ENCODE measurements at places on chromosomes 3 and 15. TPM values are rescaled to one million over a fixed set of nuclear protein-coding genes. Genes with fewer than 3 reads are reported as not detected.
A peak's percentile ranks its signal among the peaks of the same experiment; 100 is the strongest.

Gene TEX55
- not detected for total RNA-seq

DNA sequence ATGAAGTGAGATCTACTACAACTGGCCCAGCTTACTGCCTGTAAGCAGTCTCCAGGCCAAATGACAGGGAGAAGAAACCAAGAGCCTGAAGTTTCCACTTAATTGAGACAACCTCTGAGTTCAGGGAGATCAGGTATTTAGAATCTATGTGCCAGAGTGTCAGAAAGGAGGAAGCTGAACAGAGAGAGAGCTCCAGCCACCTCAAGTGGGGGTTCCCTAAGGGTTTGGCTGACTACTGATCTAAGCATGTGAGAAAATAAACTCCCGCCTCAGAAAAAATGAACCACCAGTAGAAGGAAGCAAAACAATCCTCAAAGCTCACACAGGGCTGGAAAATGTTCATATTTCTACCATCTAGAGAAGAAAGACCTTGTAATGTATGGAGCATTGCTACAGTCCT lies 25.0 kb downstream of the ADAM10 start:
- DNase-seq, result no peak
- peak overlapping the region; percentile 29 for H3K27ac ChIP-seq
- no peak overlapping the region for H3K4me3 ChIP-seq
- H3K27me3 ChIP-seq, result no peaks in the 10 kb centered on the region
- peaks cover 6% of the 10 kb centered on the region for H3K4me1 ChIP-seq

- no peak for DNase-seq
- no peaks in the 10 kb centered on the region for H3K27me3 ChIP-seq
- H3K4me1 ChIP-seq, result no peaks in the 10 kb centered on the region
- no peak overlapping the region for H3K27ac ChIP-seq
- H3K4me3 ChIP-seq, result no peak overlapping the region
These were observed 99.5 kb downstream of the FOXP1 start for GRCh38 chr3:71484047-71484446.

Gene MIX23
- not detected for total RNA-seq

DNA sequence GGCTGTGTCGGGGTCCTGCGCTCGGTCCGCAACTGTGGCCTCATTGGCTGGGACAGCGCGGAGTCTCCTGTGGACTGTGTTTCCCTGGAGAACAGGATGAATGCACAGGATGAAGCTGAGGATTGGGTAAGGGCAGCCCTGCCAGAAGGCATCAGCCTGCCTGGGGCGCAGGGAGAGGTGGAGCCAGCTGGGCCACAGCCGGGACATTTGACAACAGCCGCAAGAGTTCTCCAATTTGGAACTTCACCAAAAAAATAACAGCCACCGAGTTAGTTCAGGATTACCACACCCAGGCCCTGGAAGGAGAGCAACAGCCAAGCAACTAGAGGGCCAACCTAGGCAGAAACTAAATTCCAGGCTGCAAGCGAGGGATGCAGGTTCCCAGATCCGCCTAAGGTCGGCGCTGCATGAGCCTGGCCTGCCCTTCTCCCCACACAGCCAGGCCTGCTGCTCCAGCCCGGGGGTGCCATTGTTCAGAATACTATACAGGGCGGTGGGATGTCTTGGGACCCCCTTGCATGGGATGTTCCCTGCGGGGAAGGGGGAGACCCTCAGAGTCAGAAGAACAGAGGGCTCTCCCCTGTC lies 229.3 kb downstream of the OCA2 start:
- H3K27ac ChIP-seq, result no peak overlapping the region
- H3K36me3 ChIP-seq, result no peaks in the 10 kb centered on the region
- no peak overlapping the region for H3K4me3 ChIP-seq
- no peaks in the 10 kb centered on the region for H3K27me3 ChIP-seq

DNA sequence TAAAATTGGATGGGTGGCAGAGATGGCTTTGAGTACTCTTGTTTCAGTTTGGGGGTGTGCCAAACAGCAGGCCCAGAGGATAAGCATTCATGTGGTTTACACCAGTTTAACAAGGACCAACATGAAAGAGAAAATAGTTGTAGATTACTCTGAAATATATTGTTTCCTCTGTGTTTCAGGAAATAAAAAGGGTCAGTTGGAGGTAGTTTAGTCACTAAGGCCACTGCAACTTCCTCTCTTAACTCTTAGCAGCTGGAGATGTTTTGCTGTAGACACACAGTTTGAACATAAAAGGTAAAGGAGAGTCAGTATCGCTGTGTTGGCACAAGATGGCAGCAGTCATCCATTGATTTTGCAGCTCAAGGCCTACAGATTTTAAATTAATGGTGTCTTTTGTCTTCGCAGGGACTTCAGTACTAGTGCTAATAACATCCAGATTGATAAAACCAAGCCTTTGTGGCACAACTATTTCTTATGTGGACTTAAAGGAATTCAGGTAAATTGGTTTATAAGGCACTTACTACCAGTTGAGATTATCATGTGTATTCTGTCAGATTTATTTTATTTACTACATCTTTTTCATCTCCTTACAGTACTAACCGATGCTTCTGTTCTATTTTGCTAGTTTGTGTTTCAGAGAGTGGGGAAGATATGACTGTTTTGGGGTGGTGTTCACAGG lies 65.5 kb downstream of the GALK2 start:
- peaks cover 8% of the 10 kb centered on the region for H3K4me1 ChIP-seq
- DNase-seq, result peak; percentile 70
- H3K4me3 ChIP-seq, result no peak overlapping the region
- H3K36me3 ChIP-seq, result no peaks in the 10 kb centered on the region

GRCh38 chr15:48096813-48097212 lies 24.0 kb upstream of the SLC24A5 start:
- no peak overlapping the region for H3K27ac ChIP-seq
- no peak overlapping the region for H3K4me3 ChIP-seq
- H3K36me3 ChIP-seq, result no peaks in the 10 kb centered on the region
- DNase-seq, result no peak

- DNase-seq, result no peak
- peaks cover 7% of the 10 kb centered on the region for H3K36me3 ChIP-seq
- no peak overlapping the region for H3K27ac ChIP-seq
- no peaks in the 10 kb centered on the region for H3K4me1 ChIP-seq
- H3K4me3 ChIP-seq, result no peak overlapping the region
These were observed 109.1 kb downstream of the UBE3A start for GRCh38 chr15:25329696-25330095.

DNA sequence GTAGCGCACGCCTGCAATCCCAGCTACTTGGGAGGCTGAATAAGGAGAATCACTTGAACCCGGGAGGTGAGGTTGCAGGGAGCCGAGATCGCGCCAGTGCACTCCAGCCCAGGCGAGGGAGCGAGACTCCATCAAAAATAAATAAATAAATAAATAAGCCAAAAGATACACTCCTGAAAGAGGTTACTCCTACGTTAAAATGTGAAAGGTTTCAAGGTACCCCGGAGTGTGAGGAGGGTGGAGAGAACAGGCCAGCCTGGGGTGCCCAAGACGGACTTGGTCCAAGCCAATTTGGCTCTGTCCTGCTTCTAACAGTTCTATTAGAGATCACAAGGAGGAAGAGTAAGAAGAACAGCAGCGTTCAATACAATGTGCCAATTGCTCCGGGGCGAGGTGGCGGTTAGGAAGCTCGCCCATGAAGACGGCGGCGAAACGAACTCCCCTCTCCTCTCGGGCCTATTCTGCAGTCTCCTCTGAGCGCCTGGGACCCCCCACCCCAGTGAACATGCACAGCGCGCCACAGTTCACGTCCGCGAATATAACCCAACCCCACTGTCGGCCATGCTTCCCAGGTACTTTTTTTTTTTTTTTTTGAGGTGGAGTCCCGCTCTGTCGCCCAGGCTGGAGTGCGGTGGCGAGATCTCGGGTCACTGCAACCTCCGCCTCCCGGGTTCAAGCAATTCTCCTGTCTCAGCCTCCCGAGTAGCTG lies 942 bp downstream of the ELP6 start:
- no peaks in the 10 kb centered on the region for H3K27me3 ChIP-seq
- DNase-seq, result no peak
- peak overlapping the region; percentile 85 for H3K4me3 ChIP-seq
- H3K27ac ChIP-seq, result peak overlapping the region; percentile 87
- H3K4me1 ChIP-seq, result peaks cover 5% of the 10 kb centered on the region

Gene LYZL4
- not detected for total RNA-seq

DNA sequence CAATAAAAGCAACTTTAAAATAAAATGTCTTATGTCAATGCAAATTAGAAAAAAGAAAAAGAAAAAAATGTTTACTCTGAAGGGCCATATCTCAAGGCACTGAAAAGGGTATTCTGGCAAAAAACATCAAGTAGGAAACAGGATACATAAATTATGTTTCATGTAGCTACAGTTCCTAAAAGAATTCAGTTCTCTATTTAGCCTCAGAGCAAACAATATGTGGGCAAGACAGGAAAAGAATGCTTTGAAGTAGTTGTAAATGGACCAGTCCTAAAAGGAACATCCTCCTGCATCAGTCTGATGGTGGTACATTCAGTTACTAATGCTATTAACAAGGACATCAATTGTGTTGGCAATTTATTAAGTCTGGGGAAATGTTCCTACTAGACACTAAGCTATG lies 8.1 kb downstream of the COMMD2 start:
- no peaks in the 10 kb centered on the region for H3K4me1 ChIP-seq
- H3K4me3 ChIP-seq, result no peak overlapping the region
- H3K36me3 ChIP-seq, result peaks cover 26% of the 10 kb centered on the region
- H3K27me3 ChIP-seq, result no peaks in the 10 kb centered on the region

Gene CD80
- 3.2 TPM for total RNA-seq

DNA sequence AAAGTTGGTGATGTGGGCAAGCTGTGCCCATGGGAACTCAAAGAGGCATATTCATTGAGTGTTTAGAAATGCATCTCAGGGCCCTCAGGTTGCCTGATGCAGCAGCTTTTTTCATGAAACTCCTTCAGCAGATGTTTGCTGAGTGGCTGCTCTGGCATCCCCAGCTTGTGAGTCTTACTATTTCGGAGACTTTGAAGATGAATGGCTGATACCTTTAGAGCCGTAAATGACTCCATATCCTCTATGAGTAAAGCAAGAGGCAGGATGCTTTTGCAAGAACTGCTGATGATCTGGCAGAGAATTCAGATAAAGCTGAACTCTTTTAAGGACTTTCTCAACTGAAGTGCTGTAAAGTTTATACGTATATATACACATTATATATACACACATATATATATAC lies 384.3 kb downstream of the CACNA2D3 start:
- no peaks in the 10 kb centered on the region for H3K36me3 ChIP-seq
- no peaks in the 10 kb centered on the region for H3K4me1 ChIP-seq
- no peaks in the 10 kb centered on the region for H3K27me3 ChIP-seq
- no peak for DNase-seq
- H3K27ac ChIP-seq, result no peak overlapping the region
- no peak overlapping the region for H3K4me3 ChIP-seq

GRCh38 chr3:113867506-113867905 lies 28.9 kb downstream of the GRAMD1C start:
- H3K36me3 ChIP-seq, result no peaks in the 10 kb centered on the region
- no peak overlapping the region for H3K27ac ChIP-seq
- no peaks in the 10 kb centered on the region for H3K27me3 ChIP-seq
- H3K4me3 ChIP-seq, result no peak overlapping the region
- no peaks in the 10 kb centered on the region for H3K4me1 ChIP-seq

Gene ECE2
- total RNA-seq, result not detected

GRCh38 chr3:139715166-139715565 lies 37.4 kb upstream of the NMNAT3 start:
- no peaks in the 10 kb centered on the region for H3K4me1 ChIP-seq
- H3K36me3 ChIP-seq, result no peaks in the 10 kb centered on the region
- no peak overlapping the region for H3K27ac ChIP-seq
- no peak overlapping the region for H3K4me3 ChIP-seq
- DNase-seq, result no peak
- H3K27me3 ChIP-seq, result no peaks in the 10 kb centered on the region

Gene SUSD5
- 68.0 TPM for total RNA-seq

GRCh38 chr15:37034392-37034791 lies 66.0 kb downstream of the MEIS2 start:
- H3K36me3 ChIP-seq, result peaks cover under 1% of the 10 kb centered on the region
- H3K4me1 ChIP-seq, result no peaks in the 10 kb centered on the region
- no peak overlapping the region for H3K4me3 ChIP-seq
- H3K27me3 ChIP-seq, result no peaks in the 10 kb centered on the region
- no peak for DNase-seq
- no peak overlapping the region for H3K27ac ChIP-seq

Gene C3orf49
- not detected for total RNA-seq

DNA sequence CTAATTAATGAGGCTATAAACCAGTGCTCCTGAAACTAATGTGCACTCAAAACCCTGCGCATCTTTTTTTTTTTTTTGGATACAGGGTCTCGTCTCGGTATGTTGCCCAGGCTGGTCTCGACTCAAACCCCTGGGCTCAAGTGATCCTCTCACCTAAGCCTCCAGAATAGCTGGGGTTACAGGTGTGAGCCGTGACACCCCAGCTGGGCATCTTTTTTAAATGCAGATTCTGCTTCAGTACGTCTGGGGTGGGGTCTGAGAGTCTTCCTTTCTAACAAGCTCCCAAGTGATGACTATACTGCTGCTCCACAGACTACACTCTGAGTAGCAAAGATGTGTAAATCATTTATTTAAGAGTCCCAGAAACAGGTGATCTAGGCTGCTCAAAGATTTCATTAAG lies 73.0 kb downstream of the BFSP2 start:
- DNase-seq, result no peak
- H3K4me1 ChIP-seq, result no peaks in the 10 kb centered on the region
- no peak overlapping the region for H3K27ac ChIP-seq
- no peaks in the 10 kb centered on the region for H3K36me3 ChIP-seq
- H3K27me3 ChIP-seq, result no peaks in the 10 kb centered on the region

GRCh38 chr3:172157564-172158258 lies 118.3 kb downstream of the FNDC3B start:
- no peaks in the 10 kb centered on the region for H3K36me3 ChIP-seq
- peak overlapping the region; percentile 97 for H3K27ac ChIP-seq
- H3K4me1 ChIP-seq, result peaks cover 42% of the 10 kb centered on the region
- no peak overlapping the region for H3K4me3 ChIP-seq
- no peak for DNase-seq

DNA sequence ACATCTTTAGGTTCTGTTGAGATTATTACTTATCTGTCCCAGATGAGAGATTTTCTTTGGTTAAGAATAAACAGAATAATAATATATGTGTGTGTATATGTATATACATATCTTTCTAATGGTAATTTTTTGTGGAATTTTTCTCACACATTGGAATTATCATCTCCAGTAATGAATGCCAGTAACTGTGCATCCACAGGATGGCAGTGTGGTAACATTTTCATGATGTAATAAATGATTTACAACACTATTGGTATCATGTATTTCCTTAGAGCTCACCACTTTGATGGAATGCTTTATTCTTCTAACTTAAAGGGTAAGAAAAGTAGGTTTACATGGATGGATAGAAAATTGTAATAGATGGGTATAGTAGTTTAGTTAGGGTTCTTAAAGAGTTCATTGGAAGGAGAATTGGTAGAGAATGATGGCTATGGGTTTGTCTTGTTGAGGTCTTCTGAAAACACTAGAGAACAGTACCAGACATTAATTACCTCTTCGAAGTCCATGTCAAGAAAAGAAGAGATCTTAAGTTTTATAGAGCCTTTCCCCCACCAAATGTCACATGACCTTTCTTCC lies 78.1 kb downstream of the STT3B start:
- no peak for DNase-seq
- no peaks in the 10 kb centered on the region for H3K27me3 ChIP-seq
- H3K36me3 ChIP-seq, result peaks cover 8% of the 10 kb centered on the region

GRCh38 chr15:45678459-45679178 lies 43.8 kb downstream of the SQOR start:
- H3K27ac ChIP-seq, result no peak overlapping the region
- no peaks in the 10 kb centered on the region for H3K4me1 ChIP-seq
- no peak for DNase-seq
- H3K36me3 ChIP-seq, result peaks cover 56% of the 10 kb centered on the region

Gene TLE3
- total RNA-seq, result 76.4 TPM

Gene SNTN
- total RNA-seq, result not detected
